ENCODE measurements at places on chromosomes 2 and 18. TPM values are rescaled to one million over a fixed set of nuclear protein-coding genes. Genes with fewer than 3 reads are reported as not detected.

APCDD1 gene
- total RNA-seq = 104 TPM

GKN2 gene
- not detected for total RNA-seq

IL36A gene
- total RNA-seq = not detected

GAL3ST2 gene
- total RNA-seq = 0.86 TPM

KCNIP3 gene
- total RNA-seq = 8.3 TPM

DCDC2C gene
- total RNA-seq = not detected

APLF gene
- total RNA-seq = 6.7 TPM

GPR17 gene
- total RNA-seq = not detected

DNA sequence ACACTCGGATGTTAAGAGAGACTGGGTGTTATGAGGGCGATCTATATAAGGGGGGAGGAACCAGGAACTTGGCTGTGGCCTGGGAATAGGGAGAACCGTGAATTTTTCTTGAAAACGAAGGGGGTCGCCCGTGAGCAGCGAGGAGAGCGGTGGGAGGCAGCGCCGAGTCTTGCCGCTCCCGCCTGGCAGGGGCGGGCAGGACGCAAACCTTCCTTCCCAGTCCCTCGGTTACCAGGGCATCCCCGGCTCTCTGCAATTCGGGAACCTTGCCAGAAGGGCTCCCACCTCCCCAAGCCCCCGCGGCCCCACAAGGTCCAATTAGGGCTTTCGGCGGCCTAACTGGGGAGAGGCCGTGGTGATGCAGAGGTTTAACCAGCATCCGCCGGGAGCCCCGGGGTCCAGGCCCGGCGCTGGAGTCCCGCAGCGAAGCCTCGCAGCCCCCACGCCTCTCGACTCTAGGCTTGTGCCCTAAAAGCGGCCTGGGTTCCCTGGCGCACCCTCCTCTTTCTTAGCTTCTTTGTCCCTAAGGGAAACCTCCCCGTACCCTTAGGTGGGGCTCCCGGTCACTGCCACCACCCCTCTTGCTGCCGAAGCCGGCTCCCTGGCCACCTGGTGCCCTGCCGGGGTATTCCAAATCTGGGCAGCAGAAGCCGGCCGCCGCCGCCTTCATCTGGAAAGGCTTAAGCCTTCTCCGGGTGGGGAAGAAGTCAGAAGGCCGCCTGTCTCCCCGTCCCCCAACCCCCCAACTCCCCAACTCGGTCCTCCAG is 680 bp upstream of the FHOD3 start:
- no peaks in the 10 kb centered on the region for H3K36me3 ChIP-seq
- H3K4me1 ChIP-seq = peaks cover 2% of the 10 kb centered on the region
- no peak overlapping the region for H3K27ac ChIP-seq

- H3K27ac ChIP-seq = no peak overlapping the region
- no peaks in the 10 kb centered on the region for H3K27me3 ChIP-seq
- H3K4me3 ChIP-seq = no peak overlapping the region
- peaks cover 2% of the 10 kb centered on the region for H3K36me3 ChIP-seq
- H3K4me1 ChIP-seq = peaks cover 2% of the 10 kb centered on the region
These were observed 8.9 kb downstream of the ZAP70 start for GRCh38 chr2:97722227-97722626.

DNA sequence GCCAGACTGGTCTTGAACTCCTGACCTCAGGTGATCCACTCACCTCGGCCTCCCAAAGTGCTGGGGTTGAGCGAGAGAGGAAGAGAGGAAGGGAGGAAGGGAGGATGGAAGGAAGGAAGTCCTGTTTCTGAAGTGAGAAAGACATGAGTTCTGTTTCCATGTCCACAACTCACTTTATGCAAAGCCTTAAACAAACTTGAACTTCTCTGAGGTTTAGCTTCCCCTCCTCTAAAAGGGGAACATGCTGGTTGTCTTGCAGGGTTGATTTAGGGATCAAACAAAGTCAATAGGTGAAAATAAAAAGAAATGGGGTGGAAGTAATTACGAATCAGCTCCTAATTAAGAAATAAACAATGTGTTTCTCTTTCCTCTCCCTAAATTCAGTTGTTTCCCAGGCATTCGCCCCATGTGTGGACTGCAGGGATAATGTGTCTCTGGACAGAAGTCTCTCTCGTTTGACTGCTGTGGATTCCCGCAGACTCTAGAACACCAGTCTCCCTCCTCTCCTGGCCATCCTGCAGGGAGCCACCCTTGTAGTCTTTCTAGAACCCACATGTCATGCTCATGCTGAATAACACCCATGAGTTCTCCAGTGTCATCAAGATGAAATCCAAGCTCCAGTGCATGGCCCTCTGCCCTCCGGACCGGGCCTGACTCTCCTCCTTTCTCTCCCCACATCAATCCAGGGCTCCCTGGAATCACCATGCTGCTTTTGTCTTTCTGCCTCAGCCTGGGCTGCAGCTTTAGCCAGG is 229.3 kb upstream of the TRIB2 start:
- no peak overlapping the region for H3K27ac ChIP-seq
- no peaks in the 10 kb centered on the region for H3K27me3 ChIP-seq
- H3K4me3 ChIP-seq = no peak overlapping the region
- DNase-seq = no peak
- H3K36me3 ChIP-seq = no peaks in the 10 kb centered on the region

- no peak overlapping the region for H3K4me3 ChIP-seq
- H3K27me3 ChIP-seq = peaks cover 4% of the 10 kb centered on the region
- peaks cover 4% of the 10 kb centered on the region for H3K4me1 ChIP-seq
- no peaks in the 10 kb centered on the region for H3K36me3 ChIP-seq
These were observed 426.7 kb upstream of the MYT1L start for GRCh38 chr2:2757764-2758163.

DNA sequence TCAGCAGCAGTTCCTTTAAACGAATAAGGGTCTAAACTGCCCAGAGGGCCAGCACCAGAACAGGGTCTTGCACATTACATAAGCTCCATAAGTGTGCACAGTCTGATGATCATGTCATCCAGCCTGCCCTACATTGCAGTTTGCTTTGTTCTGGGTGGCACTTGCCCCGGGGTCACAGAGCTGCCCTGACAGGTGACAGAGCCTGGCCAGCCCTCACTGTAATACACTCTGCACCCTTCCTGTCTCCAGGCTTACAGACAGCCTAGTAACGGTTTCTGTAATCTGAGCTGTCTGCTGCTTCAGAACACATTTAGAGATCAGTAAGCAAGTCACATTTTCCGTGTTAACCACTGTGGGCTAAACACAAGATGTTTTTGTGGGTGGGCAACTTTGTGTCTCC is 213.3 kb downstream of the FAM210A start:
- H3K4me3 ChIP-seq = no peak overlapping the region
- no peaks in the 10 kb centered on the region for H3K27me3 ChIP-seq
- H3K36me3 ChIP-seq = peaks cover 6% of the 10 kb centered on the region
- no peak overlapping the region for H3K27ac ChIP-seq
- H3K4me1 ChIP-seq = no peaks in the 10 kb centered on the region
- no peak for DNase-seq

GRCh38 chr2:45899926-45900325 is 248.5 kb downstream of the PRKCE start:
- no peaks in the 10 kb centered on the region for H3K4me1 ChIP-seq
- H3K27me3 ChIP-seq = no peaks in the 10 kb centered on the region
- H3K36me3 ChIP-seq = no peaks in the 10 kb centered on the region
- H3K27ac ChIP-seq = no peak overlapping the region
- no peak overlapping the region for H3K4me3 ChIP-seq

DNA sequence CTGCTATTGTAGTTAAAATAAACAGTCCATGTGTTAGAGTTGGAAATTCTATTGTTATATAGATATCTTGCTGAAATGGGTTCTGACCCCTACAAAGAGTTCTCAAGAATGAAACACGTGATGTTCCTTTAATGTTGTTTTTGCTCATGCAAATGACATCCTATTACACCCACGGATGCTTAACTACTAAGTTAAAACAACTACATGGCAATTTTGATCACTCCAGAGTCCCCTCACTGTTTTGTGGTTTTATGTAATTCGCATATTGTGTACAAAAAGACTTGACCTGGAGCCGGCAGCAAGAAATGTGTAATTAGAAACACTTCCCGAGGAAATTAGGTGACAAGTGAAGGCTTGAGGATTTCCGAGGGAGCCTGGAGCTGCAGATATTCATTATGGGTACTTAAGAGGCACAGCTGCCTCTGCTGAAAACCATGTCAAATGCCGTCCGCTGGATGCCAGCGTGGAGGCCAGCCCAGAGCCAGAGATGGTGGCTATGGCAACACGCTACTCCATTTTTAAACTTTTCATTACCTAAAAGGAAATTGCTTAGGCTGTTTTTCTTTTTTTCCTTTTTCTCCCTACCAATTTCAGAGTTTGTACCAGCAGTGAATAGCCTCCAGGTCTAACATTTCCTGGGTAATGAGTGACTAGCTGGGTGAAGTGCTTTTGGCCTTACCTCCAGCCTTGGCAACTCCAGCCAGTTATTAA is 21.0 kb upstream of the CABLES1 start:
- no peaks in the 10 kb centered on the region for H3K27me3 ChIP-seq
- H3K36me3 ChIP-seq = no peaks in the 10 kb centered on the region
- peaks cover 11% of the 10 kb centered on the region for H3K4me1 ChIP-seq
- no peak overlapping the region for H3K4me3 ChIP-seq
- H3K27ac ChIP-seq = no peak overlapping the region

- peak overlapping the region; percentile 100 for H3K27ac ChIP-seq
- no peaks in the 10 kb centered on the region for H3K36me3 ChIP-seq
- DNase-seq = no peak
- H3K27me3 ChIP-seq = peaks cover 6% of the 10 kb centered on the region
These were observed 495 bp upstream of the TTC32 start for GRCh38 chr2:19902216-19902740.

DNA sequence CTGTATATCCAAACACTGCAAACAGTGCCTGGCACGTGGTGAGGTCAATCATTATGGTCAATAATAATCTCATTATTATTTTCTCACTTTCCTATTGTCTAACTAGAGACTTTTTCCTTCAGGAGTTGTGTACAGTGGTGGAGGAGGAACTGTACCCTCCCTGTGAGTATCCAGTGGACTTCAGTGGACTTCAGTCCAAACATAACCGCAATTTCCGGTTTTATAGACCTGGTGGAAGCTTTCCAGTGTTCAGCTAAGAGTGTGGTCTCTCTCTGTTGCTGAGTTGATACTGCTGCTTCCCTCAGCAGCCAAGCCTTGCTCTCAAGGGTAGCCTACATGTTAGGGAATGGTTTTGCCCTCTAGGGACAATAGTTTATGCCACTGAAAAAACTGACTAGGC is 447.1 kb downstream of the TMEM182 start:
- no peaks in the 10 kb centered on the region for H3K36me3 ChIP-seq
- no peaks in the 10 kb centered on the region for H3K27me3 ChIP-seq
- no peak overlapping the region for H3K4me3 ChIP-seq
- H3K4me1 ChIP-seq = no peaks in the 10 kb centered on the region

GRCh38 chr2:153132418-153132817 is 346.1 kb downstream of the RPRM start:
- H3K4me3 ChIP-seq = no peak overlapping the region
- DNase-seq = no peak
- H3K27me3 ChIP-seq = no peaks in the 10 kb centered on the region
- H3K4me1 ChIP-seq = peaks cover 17% of the 10 kb centered on the region

DNA sequence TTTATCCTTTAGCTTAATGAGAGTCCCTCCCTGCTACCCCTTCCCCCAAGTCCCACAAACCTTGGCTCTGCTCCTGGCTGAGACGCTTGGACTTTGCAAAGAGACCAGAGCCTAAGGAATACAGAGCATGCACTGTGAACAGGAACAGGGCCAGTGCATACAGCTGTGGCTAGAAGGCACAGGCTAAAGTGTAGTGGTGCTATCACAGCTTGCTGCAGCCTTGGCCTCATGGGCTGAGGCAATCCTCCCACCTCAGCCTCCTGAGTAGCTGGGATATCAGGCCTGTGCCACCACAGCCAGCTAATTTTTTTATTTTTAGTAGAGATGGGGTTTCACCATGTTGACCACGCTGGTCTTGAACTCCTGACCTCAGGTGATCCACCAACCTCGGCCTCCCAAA is 39.5 kb upstream of the ASXL2 start:
- H3K27ac ChIP-seq = no peak overlapping the region
- H3K4me1 ChIP-seq = peaks cover 11% of the 10 kb centered on the region
- no peak for DNase-seq

GRCh38 chr2:53442783-53443182 is 324.8 kb upstream of the CHAC2 start:
- no peak overlapping the region for H3K27ac ChIP-seq
- H3K36me3 ChIP-seq = no peaks in the 10 kb centered on the region
- no peak for DNase-seq
- no peak overlapping the region for H3K4me3 ChIP-seq

GRCh38 chr2:8217468-8218030 is 464.3 kb upstream of the ID2 start:
- no peaks in the 10 kb centered on the region for H3K27me3 ChIP-seq
- no peak for DNase-seq

DNA sequence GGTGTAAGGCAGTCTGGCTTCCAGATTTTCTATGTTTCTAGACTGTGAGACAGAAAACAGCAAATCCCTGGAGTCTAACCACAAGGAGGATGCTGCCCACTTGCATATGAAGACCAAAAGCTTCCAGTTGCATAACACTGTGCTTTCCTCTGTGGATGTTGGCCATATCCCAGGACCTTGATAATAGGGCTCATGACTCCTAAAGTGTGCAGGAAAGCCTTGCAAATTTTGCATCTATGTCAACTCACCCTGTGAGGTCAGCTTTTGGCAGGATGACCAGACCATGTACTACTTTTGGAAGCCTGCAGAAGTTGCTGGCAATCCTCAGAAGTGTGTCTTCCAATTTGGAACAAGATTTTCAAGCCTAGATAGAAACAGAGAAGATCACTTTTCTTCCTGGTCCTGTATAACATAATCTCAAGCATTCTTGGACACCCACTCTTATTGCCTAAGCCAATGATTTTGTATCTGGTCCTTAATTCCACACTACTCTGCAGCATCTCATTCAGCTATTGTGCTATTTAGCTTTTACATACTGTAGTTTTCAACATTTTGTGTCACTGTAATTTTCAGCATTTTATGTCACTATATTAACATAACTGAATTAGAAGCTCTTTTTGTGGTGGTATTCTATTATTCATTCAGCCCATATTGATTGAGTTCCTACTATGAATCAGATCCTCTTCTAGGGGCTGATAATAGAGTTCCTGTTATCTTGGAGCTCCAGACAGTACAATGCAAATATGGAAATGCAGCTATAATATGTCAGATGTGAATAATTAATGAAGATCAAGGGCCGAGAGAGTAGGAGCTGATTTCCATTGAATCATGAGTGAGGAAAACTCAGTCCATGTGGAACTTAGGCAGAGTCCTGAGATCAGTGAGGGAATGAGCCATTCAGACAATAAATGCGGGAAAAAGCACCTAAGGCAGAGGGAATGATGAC is 85.3 kb upstream of the RAB27B start:
- no peaks in the 10 kb centered on the region for H3K4me1 ChIP-seq
- DNase-seq = no peak
- peaks cover 2% of the 10 kb centered on the region for H3K27me3 ChIP-seq
- H3K4me3 ChIP-seq = no peak overlapping the region

All from mesothelial cell of epicardium (in vitro differentiated cells).